ENCODE measurements at places on chromosomes 7 and 10.

- DNase-seq = no peak
These were observed 497.9 kb upstream of the GALNT17 start for GRCh38 chr7:70634071-70634470.

- peak; percentile 5 for DNase-seq
These were observed 2.5 kb downstream of the PRR15 start for GRCh38 chr7:29565982-29566746.

- DNase-seq = peak; percentile 17
These were observed 6.1 kb downstream of the GSTO2 start for GRCh38 chr10:104274762-104275721.

DNA sequence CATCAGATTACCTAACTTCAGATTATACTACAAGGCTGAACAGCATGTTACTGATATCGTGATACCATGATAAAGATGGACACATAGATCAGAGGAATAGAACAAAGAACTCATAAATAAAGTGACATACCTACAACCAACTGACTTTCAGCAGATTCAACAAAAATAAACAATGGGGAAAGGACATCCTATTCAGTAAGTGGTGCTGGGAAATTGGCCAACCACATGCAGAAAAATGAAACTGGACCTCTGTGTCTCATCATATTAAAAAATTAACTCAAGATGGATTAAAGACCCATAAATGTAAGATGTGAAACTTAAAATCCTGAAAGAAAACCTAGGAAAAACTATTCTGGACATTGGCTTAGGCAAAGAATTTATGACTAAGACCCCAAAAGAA is 158.6 kb downstream of the ZEB1 start:
- DNase-seq = no peak

DNA sequence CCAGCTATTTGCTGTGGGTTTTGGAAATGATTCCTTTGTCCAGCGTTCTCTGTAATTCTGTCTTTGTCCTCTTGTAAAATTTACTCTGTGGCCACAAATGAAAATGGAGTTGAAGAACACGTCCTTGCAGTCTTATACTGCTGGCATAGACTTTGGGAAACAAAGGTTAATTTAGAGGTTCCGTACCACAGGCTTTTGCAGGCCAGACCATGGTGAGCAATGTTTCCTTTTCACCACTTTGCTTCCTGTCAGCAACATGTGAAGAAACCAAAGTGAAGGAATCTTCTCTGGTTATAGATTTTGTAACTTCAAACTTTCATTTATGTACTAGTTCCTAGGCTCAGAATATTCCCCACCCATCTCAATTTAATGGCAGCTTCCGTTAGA is 488.5 kb downstream of the MDFIC start:
- no peak for DNase-seq

GRCh38 chr10:10499839-10500238 is 517.8 kb upstream of the CELF2 start:
- DNase-seq = peak; percentile 52

- peak; percentile 83 for DNase-seq
These were observed 21.0 kb upstream of the CCDC71L start for GRCh38 chr7:106681815-106682495.

- no peak for DNase-seq
These were observed 46.9 kb downstream of the SLIT1 start for GRCh38 chr10:97138846-97139245.

- no peak for DNase-seq
These were observed 72.6 kb upstream of the LSM8 start for GRCh38 chr7:118111347-118111746.

DNA sequence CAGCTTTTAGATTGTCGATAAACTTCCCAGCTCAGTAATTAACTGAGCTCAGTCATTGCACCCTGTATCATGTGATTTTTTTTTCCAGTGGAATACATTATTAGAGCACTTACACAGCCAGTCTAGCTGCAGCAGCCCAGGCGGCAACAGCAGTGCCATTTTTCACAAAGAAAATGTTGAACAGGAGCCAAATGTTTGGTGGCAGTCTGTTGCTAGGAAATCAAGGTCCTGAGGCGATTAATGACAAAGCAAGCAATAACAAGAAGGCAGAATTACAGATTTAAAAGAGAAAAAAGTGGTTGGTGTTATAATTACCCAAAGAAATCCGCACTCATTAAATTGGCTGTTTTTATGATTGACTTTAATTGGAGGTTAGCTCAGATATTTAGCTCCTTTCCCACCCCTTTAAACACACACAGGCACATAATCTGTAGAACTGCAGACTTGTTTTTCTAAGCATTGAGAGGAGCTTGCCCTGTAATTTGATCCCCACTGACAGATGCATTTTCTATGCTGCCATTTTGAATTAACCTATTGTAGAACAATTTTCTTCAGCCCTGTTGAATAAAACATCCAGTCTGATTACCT is 267.4 kb downstream of the ADK start:
- no peak for DNase-seq

- peak; percentile 79 for DNase-seq
These were observed 122.8 kb downstream of the UBE2H start for GRCh38 chr7:129829737-129830631.

- peak; percentile 9 for DNase-seq
These were observed 147.1 kb upstream of the GHITM start for GRCh38 chr10:83991986-83992753.

GRCh38 chr10:114544045-114544659 is 113.9 kb downstream of the ABLIM1 start:
- no peak for DNase-seq

DNA sequence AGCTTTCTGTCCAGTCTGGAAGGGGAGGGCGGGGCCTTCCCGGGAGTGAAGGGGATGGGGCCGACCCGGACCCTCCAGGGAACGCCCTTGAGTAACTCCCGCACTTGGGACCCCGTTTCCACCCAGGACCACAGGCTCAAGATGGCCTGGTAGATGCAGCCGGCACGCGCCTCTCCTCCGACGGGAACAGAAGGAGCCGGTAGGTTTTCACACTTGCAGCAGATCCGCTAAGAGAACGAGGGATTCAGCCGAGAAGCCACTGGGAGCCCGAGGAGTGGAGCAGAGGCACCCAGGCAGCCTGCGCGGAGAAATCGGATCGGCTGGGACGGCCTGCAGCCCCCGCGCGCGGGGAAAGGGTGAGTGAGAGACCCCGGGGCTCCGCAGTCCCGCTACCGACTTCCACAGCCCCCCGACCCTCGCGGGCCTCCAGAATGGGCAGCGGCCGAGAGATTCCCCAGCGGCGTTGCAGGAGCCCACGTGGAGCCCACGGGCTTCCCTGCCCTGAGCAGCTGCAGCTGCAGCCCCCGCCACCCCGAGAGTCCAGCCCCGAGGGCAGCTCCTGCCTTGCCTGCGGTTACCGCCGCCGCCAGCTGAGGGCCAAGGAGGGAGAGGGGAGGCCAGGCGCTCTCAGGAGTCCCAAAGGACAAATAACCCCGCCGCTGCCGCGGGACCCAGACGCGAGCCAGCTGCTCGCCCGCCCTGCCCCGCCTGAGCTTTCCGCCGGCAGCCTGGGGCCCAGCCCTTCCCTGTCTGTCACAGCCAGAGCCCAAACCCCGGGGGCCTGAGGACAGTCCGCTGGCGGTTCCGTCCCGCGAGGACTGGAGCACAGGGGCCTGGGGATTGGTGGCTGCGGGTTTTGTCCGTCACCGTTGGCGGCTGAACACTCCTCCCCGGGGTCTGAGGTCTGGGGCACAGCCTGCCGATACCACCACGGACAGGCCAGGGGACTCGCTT is 21.8 kb downstream of the IFT22 start:
- DNase-seq = no peak

GRCh38 chr7:104089612-104090011 is 100.2 kb upstream of the RELN start:
- no peak for DNase-seq

DNA sequence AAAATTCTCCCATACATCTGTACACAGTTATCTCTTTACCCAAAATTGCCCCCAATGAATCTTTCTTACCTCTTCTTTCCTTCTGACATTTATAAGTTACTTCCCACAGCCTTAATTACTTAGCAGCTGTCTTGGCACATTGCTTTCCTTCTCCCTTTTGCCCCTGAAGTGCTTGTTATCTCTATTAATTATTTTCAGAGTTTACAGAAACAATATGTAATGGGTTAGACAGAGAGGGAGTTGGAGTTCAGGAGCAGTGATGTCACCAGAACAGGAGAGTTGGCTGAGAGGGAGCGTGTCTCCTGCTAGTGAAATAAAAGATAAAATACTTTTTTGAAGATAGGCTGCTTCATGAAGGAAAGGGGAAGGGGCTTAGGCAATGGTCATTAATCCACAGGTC is 57.4 kb downstream of the ITGB8 start:
- peak; percentile 30 for DNase-seq

DNA sequence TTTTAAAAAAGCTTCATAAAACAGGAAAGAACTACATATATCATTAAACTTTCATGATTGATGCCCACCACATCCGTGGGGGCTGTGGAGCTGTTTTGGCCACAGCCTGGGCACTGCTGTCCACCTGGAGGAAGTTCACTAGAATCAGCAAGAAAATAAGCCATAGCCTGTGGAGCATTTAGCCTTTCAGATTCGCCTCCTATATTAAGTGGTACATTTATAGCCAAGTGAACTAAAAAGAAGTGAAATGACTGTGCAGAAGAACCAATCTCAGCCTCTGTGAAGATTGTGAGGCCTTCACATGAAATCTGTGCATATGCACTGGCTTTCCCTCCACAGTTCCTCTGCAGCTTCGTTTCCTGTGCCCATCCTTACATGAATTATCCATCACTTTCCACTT is 23.5 kb downstream of the WNT16 start:
- DNase-seq = no peak

- no peak for DNase-seq
These were observed 125.4 kb downstream of the PFKFB3 start for GRCh38 chr10:6327961-6328698.

DNA sequence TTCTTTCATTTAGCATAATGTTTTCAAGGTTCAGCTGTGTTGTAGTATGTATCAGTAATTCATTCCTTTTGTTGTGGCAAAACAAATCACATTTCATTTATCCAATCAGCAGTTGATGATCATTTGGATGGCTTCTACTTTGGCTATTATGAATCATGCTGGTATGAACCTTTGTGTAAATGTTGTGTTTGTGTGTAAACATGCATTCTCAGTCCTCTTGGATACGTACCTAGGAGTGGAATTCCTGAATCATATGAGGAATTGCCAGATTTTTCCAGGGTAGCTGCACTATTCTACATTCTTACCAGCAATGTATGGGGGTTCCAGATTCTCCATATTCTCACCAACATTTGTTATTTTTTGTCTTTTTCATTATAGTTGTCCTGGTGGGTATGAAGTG is 578.5 kb upstream of the MKI67 start:
- DNase-seq = no peak

- peak; percentile 62 for DNase-seq
These were observed 76.8 kb downstream of the GATA3 start for GRCh38 chr10:8130973-8131911.

DNA sequence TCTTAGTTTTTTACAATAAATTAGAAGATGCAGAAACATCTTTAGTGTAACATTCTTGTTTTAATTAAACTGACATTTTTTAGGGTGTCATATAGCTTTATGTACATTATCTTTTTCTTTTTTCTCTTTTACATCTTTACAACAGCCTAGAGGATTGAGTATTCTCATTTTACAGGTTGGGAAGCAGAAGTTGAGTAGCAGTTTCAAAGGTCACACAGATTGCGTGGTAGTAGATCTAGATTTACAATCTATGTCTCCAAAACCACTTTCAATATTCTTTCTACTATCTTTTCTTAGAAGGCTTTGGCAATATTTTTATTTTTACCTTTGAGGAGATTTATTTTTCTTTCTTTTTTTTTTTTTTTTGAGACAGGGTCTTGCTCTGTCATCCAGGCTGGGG is 18.7 kb upstream of the MCU start:
- no peak for DNase-seq

DNA sequence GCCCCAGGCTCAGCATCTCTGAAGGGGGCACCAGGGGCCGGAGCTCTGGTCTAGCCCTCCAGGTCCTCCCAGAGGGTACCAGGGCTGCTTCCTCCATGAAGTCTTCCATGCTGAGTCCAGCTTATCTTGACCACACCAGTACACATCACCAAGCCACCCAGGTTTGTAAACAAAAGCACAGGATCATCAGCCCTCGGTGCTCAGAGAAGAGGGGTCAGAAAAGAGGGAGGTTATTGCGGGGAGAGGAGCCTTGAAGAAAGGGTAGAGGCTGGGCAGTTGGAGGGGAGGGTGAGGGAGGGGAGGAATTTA is 23.9 kb downstream of the AQP1 start:
- no peak for DNase-seq

GRCh38 chr10:3778692-3779157 is 6.3 kb downstream of the KLF6 start:
- DNase-seq = no peak

DNA sequence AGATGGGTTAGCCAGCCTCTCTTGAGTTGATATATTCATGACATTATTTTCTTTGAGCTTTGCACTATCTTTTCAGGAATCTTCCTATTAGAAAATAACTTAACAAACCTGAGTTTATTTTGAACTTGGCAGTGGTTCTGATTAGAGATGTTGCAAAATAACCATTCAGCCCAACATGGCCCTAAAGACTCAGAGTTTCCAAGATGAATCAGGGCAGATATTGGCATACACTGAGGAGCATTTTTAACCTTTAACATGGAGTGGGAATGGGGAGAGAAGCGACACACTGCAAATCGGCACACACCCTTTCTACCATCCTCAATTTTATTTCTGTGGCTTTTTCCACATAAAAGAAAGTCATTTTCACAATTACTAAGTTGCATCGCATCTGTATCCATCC is 190.8 kb downstream of the TRIL start:
- peak; percentile 4 for DNase-seq

DNA sequence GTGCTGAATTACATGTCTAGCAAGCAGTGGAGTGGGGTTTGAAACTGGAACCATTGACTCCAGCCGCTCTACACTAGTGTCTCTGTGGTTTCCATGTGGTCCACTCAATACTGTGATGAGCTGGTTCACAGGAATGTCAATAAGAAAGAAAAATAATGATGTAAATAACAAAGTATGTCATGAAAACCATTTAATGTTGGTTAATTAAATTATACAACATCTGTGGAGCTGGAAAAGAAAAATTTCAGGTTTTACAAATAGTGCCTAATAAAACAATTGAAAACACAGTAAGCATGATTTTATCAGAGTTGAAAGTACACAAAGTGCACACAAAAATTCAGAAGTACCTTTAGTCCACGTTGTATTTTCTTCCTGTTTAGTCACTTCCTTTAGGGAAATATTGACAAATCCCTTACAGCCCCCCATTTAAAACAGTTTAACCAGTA is 28.7 kb upstream of the NAMPT start:
- DNase-seq = peak; percentile 61

- DNase-seq = no peak
These were observed 46.8 kb downstream of the WIPF3 start for GRCh38 chr7:29853072-29853471.

- DNase-seq = no peak
These were observed 84.0 kb downstream of the C1GALT1 start for GRCh38 chr7:7266257-7266881.
